H9 (cell line): ENCODE measurements at places on chromosomes 7 and 10. TPM values are rescaled to one million over a fixed set of nuclear protein-coding genes. Genes with fewer than 3 reads are reported as not detected.

Gene MRLN
- not detected in 2 replicates for total RNA-seq

Gene C10orf62
- total RNA-seq = 0.31 TPM in 1 of 2 replicates, not detected in the other

Gene LANCL2
- 26.4 and 30.4 TPM in 2 replicates for total RNA-seq

Gene NPSR1
- not detected in 2 replicates for total RNA-seq

Gene TEX36
- not detected in 2 replicates for total RNA-seq

Gene HYAL4
- total RNA-seq = not detected in 2 replicates

Gene TRIM74
- 0.26 TPM in 1 of 2 replicates, not detected in the other for total RNA-seq

Gene AKR1E2
- 2.2 and 2.5 TPM in 2 replicates for total RNA-seq

DNA sequence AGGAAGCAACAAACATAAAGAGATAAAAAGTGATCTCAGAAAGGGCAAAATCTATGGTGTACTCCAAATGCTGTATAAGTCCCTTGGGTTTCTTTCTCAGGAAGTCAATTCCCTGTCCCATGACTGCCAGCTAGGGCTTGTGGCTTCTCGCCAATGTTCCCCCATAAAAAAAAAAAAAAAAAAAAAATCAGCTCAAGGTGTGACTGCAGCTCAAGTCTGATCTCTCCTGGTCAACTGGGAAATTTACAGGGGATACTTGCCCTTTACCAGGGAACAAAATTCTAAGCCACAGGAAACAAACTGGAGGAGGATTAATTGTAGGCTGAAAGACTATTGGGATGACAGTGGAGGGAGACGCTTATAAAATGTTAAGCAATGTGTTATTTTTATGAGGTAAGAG is 76.0 kb downstream of the PCGF5 start:
- H3K27ac ChIP-seq = no peak overlapping the region
- no peak for DNase-seq
- no peaks in the 10 kb centered on the region for H3K36me3 ChIP-seq
- H3K27me3 ChIP-seq = no peaks in the 10 kb centered on the region
- H3K4me3 ChIP-seq = no peak overlapping the region

- DNase-seq = no peak
- H3K36me3 ChIP-seq = no peaks in the 10 kb centered on the region; the same call in 2 of the 3 replicates
- H3K4me3 ChIP-seq = no peak overlapping the region
- H3K4me1 ChIP-seq = no peaks in the 10 kb centered on the region
- no peak overlapping the region for H3K27ac ChIP-seq
Measured at GRCh38 chr7:139575338-139575680, 51.8 kb downstream of the CLEC2L start.

DNA sequence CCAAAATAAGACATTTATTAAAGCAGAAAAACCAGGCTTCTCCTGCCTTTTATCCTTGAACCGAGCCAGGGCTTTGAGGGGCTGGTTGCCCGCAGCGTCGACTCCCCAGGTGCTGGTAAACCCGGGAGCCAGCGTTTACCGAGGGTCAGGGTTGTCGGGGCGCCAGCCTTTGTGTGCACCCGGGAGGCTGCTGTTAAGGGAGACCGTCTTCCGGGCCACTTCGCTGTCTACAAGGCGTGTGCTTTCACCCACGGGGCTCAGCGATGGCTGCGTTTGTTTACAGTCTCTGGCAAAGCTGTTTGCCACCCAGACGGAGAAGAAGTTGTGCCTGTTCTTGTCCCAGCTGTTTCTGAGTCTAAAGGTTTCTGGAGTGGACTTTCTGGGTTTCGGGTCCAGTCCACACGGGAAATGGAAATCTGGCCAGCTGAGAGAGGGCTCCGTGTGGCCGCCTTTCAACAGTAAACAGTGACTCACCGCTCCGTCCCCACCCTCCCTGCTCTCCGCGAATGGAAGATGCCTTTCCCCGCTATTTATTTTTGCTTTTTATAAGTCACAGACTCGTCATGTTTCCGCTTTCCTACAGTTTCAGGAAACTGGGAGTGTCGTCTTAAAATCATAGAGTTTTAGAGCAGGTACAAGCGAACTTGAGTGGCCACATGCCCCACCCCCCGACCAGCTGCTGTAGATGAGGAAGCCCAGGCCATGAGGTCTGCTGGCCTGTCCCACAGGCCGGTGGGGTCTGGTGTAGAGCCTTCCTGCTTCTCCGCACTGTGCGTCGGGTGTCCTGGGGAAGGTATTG is 2.2 kb downstream of the MAFK start:
- peaks cover 3% of the 10 kb centered on the region; the same call in 1 of the 2 replicates for H3K4me1 ChIP-seq
- H3K27me3 ChIP-seq = no peaks in the 10 kb centered on the region
- no peak for DNase-seq
- H3K4me3 ChIP-seq = peak overlapping the region; percentile 40; the same call in 2 of the 3 replicates
- H3K27ac ChIP-seq = no peak overlapping the region

DNA sequence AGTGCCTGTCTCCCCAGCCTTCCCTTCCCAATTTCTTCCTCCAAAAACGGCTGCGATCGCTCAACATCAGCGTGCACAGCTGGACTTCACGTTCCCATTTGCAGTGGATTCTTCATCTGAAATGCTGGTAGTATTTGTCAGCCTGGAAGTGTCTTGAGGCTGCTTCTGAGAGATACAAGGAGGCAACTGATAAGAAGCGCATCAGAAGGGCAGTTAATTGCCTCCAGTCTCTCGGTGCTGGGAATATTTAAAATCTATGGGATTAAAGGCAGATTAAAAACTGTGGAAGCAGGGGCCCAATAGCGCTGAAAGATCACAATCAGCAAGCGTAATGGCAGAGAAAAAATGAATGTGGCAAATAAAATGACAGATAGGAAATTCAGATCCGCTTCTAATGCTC is 450.0 kb downstream of the GATA3 start:
- DNase-seq = no peak
- H3K4me3 ChIP-seq = no peak overlapping the region
- no peaks in the 10 kb centered on the region for H3K36me3 ChIP-seq
- H3K4me1 ChIP-seq = peaks cover 2% of the 10 kb centered on the region; the same call in 1 of the 2 replicates
- no peak overlapping the region for H3K27ac ChIP-seq

GRCh38 chr7:120033114-120033513 is 239.9 kb upstream of the KCND2 start:
- no peak overlapping the region for H3K27ac ChIP-seq
- H3K4me3 ChIP-seq = no peak overlapping the region
- H3K27me3 ChIP-seq = no peaks in the 10 kb centered on the region
- H3K36me3 ChIP-seq = peaks cover 1% of the 10 kb centered on the region; the same call in 1 of the 2 replicates

DNA sequence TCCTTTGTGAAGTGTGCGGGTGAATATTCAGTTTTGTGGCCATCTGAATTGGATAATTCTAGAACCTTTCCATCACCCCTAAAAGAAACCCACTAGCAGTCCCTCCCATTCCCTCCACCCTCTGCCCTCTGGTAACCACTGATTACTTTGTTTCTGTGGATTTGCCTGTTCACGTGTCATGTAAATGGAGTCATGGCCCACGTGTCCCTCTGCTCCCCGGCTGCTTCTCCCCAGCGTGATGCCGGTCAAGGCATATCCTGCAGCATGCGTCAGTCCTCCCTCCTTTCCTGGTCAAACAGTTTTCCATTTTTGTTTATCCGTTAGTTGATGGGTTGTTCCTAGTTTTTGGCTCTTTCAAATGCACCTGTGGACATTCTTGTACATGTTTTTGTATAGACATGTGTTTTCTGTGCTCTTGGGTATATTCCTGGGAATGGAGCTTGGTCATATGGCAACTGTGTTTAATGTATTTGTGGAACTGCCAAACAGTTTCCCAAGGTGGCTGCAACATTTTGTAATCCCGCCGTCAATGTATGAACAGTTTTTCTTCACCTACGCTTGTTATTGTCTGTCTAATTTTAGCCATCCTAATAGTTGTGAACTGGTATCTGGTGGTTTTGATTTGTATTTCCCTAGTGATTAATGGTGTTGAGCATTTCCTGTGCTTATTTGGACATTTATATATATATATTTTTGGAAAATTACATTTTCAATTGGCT is 22.4 kb downstream of the PPP2R2D start:
- no peak overlapping the region for H3K27ac ChIP-seq
- peaks cover 3% of the 10 kb centered on the region; the same call in 2 of the 3 replicates for H3K36me3 ChIP-seq
- no peak overlapping the region for H3K4me3 ChIP-seq
- no peaks in the 10 kb centered on the region for H3K27me3 ChIP-seq
- H3K4me1 ChIP-seq = 0 out of 2 replicates have a peak, but pooled peaks cover 3% of the 10 kb centered on the region

GRCh38 chr10:118505363-118505762 is 90.1 kb downstream of the PRLHR start:
- H3K4me1 ChIP-seq = no peaks in the 10 kb centered on the region; the same call in 1 of the 2 replicates
- no peak for DNase-seq
- H3K4me3 ChIP-seq = no peak overlapping the region
- H3K36me3 ChIP-seq = no peaks in the 10 kb centered on the region

DNA sequence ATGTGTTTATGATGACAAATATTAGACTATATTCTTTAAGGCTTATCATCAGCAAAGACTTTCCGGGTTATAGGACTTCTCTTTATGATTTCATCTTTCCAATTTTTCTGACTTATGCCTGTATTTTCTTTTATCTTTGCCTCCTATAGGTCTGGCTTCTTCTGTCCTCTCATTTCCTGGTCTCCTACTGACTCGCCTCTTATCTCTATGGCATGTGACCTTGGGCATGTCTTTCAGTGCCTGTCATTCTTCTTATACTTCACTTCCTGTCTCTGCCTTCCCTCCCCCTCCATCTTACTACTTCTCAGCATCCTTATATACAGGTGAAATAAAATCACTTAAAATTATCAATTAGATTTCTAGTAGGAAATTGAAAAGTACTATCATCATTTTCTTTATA is 42.2 kb downstream of the PCDH15 start:
- no peak overlapping the region for H3K27ac ChIP-seq
- H3K36me3 ChIP-seq = no peaks in the 10 kb centered on the region

DNA sequence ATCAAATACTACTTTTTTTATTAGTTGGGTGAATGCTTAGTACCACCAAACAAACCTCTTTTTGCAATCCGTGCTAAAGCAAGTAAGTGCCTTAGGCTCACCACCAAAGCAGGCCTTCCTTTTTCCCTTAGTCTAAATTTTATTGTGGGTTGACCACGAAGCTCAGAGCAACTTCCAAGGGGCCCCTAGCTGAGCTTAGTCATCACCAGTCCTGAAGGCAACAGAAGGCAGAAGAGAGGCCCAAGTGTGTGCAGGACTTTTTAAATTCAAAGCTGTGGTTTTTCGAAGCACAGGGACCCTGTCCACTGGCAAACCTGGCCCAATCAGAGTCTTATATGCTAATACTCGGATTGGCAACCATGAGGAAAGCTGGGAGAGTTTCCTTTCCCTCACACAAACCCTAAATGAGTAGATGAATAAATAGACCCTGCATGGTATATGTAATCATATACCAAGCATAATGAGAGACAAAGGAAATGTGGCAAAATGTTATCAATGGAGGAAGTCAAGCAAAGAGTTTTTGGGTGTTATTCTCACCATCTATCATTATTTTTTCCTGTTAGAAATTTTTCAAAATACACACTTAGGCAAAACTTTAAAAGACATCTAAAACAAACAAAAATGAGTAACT is 453.2 kb upstream of the GALNT17 start:
- 0 out of 3 replicates have a peak overlapping the region, but pooled peaks have one; percentile 11 for H3K4me3 ChIP-seq
- H3K36me3 ChIP-seq = no peaks in the 10 kb centered on the region
- peaks cover 17% of the 10 kb centered on the region; the same call in 1 of the 2 replicates for H3K27me3 ChIP-seq
- DNase-seq = no peak
- H3K27ac ChIP-seq = no peak overlapping the region

DNA sequence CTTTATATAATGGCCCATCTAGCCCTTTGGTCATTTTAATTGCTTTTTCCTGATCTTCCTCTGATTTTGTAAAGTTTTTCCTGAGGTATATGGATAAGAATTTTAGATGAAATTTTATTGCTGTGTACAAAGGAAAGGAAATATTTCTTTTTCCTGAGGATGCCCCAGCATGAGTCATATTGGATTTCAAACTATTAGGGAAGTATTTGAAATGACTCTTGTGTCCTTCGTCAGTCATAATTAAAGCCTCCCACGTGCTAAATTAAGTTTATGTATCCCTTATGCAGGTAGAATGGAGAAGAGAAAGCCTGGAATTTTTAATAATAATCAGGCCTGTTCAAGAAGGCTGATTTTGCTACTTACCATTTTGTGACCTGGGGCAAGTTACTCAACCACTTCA is 82.6 kb upstream of the GLI3 start:
- no peak for DNase-seq
- no peak overlapping the region for H3K27ac ChIP-seq
- H3K27me3 ChIP-seq = no peaks in the 10 kb centered on the region
- no peaks in the 10 kb centered on the region for H3K4me1 ChIP-seq
- no peaks in the 10 kb centered on the region for H3K36me3 ChIP-seq

GRCh38 chr7:10632712-10633111 is 341.0 kb upstream of the PHF14 start:
- H3K27ac ChIP-seq = no peak overlapping the region
- H3K4me3 ChIP-seq = no peak overlapping the region
- H3K27me3 ChIP-seq = no peaks in the 10 kb centered on the region
- H3K36me3 ChIP-seq = peaks cover 3% of the 10 kb centered on the region; the same call in 1 of the 3 replicates
- H3K4me1 ChIP-seq = no peaks in the 10 kb centered on the region

- no peak overlapping the region for H3K4me3 ChIP-seq
- no peak for DNase-seq
- H3K4me1 ChIP-seq = no peaks in the 10 kb centered on the region
Measured at GRCh38 chr7:64300641-64301405, 12.9 kb upstream of the ZNF736 start.

- H3K27ac ChIP-seq = no peak overlapping the region
- H3K4me3 ChIP-seq = peak overlapping the region; percentile 84
- peaks cover 31% of the 10 kb centered on the region for H3K36me3 ChIP-seq
- H3K4me1 ChIP-seq = no peaks in the 10 kb centered on the region
- peak; percentile 57 for DNase-seq
Measured at GRCh38 chr7:74083928-74084721, 521 bp downstream of the LIMK1 start.

- H3K27me3 ChIP-seq = no peaks in the 10 kb centered on the region
- peak overlapping the region; percentile 53 for H3K27ac ChIP-seq
- H3K4me1 ChIP-seq = peaks cover 2% of the 10 kb centered on the region; the same call in 1 of the 2 replicates
- DNase-seq = no peak
- H3K36me3 ChIP-seq = peaks cover 14% of the 10 kb centered on the region
- H3K4me3 ChIP-seq = no peak overlapping the region
Measured at GRCh38 chr10:31864834-31865518, 63.7 kb downstream of the ARHGAP12 start.

DNA sequence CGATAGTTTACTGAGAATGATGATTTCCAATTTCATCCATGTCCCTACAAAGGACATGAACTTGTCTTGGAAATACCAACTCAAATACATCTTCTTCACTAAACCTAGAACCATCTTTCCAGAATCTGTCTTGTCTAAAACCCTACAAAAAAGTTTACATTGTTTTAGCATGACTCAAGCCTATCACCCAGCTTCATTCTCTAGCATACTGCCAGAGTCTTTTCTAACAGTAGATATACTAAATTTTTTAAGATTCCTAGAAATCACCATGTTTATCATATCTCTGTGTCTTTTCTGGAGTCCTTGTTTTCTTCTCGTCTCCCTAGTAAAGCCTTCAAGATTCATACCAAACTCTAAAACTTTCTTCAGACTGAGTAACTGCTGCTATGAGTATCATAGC is 129.7 kb downstream of the SEMA3E start:
- 0 out of 2 replicates have a peak, but pooled peaks cover 2% of the 10 kb centered on the region for H3K4me1 ChIP-seq
- H3K27me3 ChIP-seq = no peaks in the 10 kb centered on the region
- H3K27ac ChIP-seq = no peak overlapping the region
- H3K4me3 ChIP-seq = no peak overlapping the region
- DNase-seq = no peak

DNA sequence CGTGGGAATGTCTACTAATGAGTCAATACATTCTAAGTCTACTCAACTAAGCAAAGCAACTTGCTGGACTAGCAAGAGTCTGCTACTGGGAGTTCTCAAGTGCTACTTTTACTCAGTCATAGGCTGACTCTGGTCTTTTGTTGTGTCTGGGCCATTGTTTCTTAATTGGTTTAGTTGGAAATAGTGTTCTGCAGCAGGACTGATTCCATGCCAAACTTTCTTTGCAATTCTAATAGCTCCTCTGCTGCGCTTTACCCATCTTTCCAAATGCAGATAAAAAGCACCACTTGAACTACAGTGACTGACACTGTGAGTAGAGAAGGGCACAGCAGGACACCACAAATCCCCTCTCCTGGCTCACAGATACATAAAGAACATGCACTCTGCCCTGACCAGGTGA is 125.7 kb downstream of the CD36 start:
- peak; percentile 79 for DNase-seq
- no peak overlapping the region for H3K27ac ChIP-seq
- peaks cover 2% of the 10 kb centered on the region; the same call in 1 of the 2 replicates for H3K4me1 ChIP-seq
- no peaks in the 10 kb centered on the region for H3K27me3 ChIP-seq
- no peaks in the 10 kb centered on the region; the same call in 2 of the 3 replicates for H3K36me3 ChIP-seq
